Fibroblast of skin of back (primary cell): ENCODE measurements at places on chromosomes 6 and 20.

DNA sequence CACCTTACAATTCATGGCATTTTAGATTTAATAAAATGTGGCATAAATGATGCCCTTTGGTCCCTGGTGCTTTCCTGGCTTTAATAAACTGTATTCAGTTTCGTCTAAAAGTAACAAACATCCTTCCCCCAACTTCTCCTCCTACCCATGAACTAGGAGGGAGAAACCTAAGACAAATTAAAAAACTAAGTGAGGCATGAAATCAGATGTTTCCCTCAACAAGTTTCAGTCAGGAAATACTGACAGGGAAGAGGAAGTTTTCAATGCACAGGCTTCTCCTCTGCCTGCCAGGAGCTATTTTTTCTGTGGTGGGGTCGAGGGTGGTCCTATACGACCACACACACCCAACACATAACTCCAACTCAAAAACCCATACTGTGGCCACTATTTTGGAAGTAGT, 10.0 kb downstream of the HBS1L start:
- DNase-seq: no peak

DNA sequence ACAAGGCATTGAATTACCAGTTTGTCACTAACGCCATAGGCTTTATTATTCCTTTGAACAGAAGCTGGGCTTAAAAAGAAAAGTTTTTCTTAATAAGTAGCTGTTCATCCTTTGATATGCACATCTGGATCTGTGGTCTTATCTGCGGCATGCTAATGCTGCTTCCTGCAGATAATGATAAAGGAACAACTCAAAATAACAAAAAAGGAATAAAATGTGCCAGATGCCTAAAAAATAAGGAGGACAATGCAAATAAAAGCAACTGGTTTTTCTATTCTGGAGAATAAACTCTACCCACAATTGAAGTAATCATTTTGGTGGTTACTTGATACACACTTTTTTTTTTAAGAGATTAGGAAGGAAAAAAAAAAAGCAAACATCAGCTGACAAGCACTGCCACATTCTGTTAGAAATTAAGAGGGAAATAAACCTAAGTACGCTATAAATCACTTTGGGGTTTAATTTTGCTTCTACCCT, 156.8 kb upstream of the SALL4 start:
- no peak for DNase-seq

DNA sequence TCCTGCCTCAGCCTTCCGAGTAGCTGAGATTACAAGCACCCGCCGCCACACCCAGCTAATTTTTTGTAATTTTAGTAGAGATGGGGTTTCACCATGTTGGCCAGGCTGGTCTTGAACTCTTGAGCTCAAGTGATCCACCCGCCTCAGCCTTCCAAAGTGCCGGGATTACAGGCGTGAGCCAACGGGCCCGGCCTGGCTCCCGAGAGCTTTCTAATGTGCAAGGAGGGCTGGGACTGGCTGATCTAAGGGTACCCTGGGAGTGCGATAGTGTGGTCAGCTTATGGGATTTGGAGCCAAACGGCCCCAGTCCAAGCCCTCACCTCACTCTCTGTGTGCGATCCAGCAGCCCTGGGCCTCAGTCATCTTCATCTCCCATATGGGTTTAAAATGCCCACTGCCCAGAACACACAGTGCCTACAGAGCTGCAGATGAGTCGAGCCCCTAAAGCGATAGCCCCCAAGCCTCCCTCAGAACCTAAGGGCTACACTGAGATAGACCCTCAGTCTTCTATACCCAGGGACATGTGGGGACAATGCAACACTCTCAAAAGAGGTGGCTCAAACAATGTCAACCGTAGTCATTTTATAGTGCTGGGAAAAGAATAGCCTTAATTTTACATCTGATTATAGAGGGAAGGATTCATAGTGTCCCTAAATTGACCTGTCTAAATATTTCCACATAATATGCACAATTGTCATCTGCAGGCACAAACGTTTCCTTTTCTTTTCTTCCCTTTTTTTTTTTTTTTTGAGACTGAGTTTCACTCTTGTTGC, 50.1 kb downstream of the SSR1 start:
- DNase-seq: no peak

GRCh38 chr20:57748601-57749130, 38.9 kb upstream of the PMEPA1 start:
- DNase-seq: peak; percentile 96

- DNase-seq: no peak
Measured at GRCh38 chr20:9736373-9736772, 102.5 kb downstream of the PAK5 start.

DNA sequence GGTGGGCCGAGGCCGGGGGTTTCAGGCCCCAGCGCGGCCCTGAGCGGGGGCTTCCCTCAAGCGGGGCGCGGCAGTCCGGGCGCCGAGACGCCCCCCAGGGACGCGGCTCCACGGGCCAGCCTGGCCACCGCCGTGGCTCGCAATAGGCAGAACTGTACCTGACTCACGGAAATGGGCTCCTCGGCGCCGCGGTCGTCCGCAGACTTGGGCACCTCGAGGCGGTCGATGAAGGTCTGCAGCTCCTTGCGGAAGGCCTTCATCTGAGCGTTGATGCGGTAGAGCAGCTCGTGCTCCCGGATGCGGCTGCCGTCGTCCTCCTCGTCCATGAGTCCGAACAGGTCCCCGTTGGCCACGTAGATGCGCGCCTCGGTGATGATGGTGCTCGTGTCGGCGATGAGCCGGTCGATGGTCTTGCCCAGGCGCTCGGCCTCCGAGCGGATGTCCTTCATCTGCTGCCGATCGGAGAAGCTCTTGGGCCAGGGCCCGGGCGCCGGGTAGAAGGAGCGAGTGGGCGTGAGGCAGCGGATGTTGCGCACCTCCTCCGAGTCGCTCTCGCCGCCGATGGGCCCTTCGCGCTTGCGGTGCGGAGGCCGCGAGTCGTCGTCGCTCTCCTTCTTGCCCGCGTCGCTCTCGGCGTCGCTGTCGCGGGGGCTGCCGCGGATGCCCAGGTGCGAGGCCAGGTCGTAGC, 16.1 kb upstream of the KIAA0408 start:
- no peak for DNase-seq

GRCh38 chr6:85913001-85913400, 270.3 kb upstream of the SYNCRIP start:
- no peak for DNase-seq

DNA sequence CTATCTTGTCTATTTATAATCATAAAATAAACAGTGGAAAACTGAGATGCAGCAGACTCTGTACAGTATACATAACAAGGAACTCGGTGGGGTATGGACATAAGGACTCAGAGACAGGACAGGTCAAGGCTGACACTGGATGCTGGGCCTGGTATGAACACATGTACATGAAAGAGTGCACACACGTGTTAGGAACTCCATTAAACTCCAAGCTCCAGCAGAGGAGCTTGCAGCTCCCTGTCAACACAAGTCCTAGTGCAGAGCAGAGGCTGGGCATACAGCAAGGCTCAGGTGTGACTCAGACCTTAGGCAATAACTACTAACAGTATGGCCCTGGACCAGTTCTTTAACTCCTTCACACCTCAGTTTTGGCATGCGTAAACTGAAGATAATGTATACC, 17.1 kb downstream of the NAPB start:
- no peak for DNase-seq

DNA sequence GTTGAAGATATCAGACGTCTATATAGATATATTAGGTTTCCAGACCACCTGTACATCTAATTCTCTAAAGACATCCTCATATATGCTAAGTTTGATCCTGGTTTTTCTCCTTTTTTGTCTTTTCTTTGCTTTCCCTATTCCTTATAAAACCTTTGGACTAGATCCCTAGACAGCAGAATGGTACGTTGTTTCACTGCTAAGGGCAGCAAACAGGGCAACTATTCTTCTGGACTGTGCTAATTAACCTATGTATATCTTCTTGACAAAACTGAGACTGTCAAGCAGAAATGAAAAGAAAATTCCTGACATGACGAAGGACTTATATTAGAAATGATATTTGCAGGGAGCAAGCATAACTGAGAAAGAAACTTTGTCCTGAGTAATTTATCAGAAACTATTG, 19.1 kb downstream of the ME1 start:
- no peak for DNase-seq

DNA sequence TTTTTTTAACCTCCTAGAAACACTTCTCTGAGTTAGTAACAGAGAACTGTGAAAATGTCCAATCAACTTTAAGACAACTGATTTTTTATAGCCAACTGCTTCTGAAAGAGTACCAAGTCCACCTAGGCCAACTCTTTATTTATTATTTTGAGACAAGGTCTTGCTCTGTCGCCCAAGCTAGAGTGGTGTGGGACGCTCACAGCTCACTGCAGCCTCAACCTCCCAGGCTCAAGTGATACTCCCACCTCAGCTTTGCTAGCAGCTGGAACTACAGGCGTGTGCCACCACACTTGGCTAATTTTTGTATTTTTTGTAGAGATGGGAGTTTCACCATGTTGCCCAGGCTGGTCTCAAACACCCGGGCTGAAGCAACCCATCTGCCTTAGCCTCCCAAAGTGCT, 331.6 kb downstream of the RNGTT start:
- no peak for DNase-seq

GRCh38 chr20:62254021-62254724, 15.9 kb downstream of the OSBPL2 start:
- DNase-seq: no peak

- DNase-seq: no peak
Measured at GRCh38 chr6:15622045-15622740, 40.6 kb downstream of the DTNBP1 start.

- DNase-seq: no peak
Measured at GRCh38 chr6:27611451-27611850, 138.5 kb upstream of the ZNF184 start.

GRCh38 chr6:104705916-104706442, 153.7 kb downstream of the HACE1 start:
- DNase-seq: no peak

DNA sequence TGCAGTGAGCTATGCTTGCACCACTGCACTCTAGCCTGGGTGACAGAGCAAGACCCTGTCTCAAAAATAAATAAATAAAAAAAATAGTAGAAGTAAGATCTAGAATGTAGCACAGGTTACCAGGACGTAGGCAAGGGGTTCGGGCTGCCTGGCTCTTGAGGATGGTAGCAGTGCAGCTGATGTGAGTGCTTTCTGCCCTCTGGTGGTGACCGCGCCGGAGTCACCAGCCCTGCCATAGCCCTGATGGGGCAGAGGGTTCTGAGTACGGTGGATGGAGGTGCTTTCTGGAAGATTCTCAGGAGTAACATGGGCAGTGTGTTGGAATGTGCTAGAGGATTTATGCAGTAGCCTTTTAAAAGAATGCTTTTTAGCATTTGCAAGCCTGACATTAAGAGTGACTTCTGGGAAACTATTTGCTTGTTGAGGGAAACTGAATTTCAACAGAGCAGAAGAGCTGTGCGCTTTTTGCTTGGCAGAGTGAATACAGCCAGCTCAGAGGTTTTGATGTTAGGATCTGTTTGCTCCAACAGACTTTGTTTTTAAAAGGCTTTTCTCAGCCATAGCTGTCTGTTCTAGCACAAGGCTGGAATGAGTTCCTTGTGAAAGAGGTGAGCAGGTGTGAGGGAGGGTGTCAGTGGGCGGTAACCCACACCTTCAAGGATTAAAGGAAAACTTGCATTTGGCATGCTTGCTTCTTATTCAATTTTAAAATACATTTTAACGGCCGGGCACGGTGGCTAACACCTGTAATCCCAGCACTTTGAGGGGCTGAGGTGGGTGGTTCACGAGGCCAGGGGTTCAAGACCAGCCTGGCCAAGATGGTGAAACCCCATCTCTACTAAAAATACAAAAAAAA, 65.9 kb downstream of the PTPN1 start:
- DNase-seq: peak; percentile 54

DNA sequence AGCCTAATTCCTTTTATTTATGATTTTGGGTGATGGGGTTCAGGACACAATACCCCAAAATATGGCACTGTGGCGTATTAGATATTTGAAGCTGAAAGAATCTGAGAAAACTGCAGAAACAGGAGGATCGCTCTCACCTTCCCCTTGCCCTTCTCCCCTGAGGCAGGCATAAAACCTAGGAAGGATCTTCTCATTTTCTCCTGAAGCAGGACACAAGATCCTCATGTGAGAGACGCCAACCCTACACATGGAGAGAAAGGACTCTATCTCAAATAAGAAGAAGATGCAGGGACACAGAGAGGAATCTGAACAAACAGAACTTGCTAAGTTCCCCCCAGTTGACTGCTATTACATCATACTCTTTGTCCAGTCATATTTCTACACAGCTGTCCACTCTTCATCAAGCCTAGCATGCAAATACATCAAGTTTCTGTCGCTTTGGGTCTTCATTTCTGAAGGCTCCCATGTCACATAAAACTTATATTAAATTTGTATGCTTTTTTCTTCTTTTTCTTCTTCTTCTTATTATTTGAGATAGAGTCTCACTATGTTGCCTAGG, 109.0 kb downstream of the DTNBP1 start:
- DNase-seq: no peak

GRCh38 chr6:44169886-44170570, 11.4 kb downstream of the CAPN11 start:
- DNase-seq: no peak

DNA sequence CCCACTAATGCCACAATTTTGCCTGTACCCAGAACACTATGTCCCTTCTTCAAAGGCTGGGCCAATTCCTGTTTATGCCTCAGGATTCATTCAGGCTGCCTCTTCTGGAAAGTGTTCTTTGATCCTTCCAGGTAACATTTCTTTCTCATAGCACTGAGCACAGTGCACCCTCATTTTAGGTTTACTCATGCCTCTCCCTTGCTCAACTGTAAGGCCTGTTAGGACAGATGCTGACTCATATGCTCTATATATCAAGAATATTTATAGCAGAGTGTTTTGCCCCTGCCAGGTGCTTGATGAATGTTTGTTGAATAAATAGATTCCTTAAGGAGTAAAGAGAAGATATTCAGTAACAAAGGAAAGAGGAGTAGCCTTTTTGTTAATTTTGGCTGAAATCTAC, 263.9 kb downstream of the PHF3 start:
- DNase-seq: no peak

GRCh38 chr6:31402324-31403282, 792 bp upstream of the MICA start:
- DNase-seq: no peak

DNA sequence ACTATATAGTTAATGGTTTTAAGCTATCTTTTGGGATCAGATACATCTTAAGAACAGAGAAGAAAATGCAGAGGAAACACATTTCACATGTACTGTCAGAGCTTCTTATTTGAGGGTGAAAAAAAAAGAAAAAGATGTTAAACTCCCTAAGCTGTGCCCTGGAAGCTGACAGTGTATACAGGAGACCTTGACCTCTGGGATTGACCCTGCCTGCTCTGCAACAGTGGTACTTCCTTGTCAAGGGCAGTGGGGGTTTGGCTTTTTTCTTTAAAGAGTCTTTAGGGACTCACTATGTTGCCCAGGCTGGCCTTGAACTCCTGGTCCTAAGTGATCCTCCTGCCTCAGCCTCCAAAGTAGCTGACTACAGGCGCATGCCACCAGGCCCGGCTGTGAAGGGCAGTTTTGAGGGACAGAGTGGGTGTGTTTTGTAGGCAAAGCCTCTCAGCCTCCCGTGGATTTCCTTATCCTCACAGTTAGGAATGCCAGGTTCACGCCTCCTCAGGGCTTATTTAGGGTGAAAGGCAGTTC, 60.6 kb upstream of the SLC22A1 start:
- DNase-seq: no peak

- peak; percentile 59 for DNase-seq
Measured at GRCh38 chr20:1844325-1845162, 50.7 kb upstream of the SIRPA start.

- DNase-seq: no peak
Measured at GRCh38 chr6:5984150-5985089, 22.3 kb downstream of the NRN1 start.

- DNase-seq: no peak
Measured at GRCh38 chr20:32779500-32780211, 17.5 kb downstream of the DNMT3B start.

GRCh38 chr6:96016334-96017069, 728 bp downstream of the FUT9 start:
- DNase-seq: no peak

GRCh38 chr6:43766964-43767461, 3.0 kb upstream of the VEGFA start:
- no peak for DNase-seq
